SK-N-SH treated with all-trans-retinoic acid at 6 μM for 48 hours (cell line): ENCODE measurements at places on chromosomes 12 and 14.

- no peak for ATAC-seq
Observed at GRCh38 chr12:26399381-26399780, 204.0 kb downstream of the SSPN start.

GRCh38 chr12:114444422-114445279 is 38.7 kb upstream of the TBX5 start:
- ATAC-seq: no peak

- no peak for ATAC-seq
Observed at GRCh38 chr14:25841226-25841625, 756.6 kb downstream of the NOVA1 start.

- ATAC-seq: no peak
Observed at GRCh38 chr14:93969082-93969828, 7.1 kb downstream of the ASB2 start.

DNA sequence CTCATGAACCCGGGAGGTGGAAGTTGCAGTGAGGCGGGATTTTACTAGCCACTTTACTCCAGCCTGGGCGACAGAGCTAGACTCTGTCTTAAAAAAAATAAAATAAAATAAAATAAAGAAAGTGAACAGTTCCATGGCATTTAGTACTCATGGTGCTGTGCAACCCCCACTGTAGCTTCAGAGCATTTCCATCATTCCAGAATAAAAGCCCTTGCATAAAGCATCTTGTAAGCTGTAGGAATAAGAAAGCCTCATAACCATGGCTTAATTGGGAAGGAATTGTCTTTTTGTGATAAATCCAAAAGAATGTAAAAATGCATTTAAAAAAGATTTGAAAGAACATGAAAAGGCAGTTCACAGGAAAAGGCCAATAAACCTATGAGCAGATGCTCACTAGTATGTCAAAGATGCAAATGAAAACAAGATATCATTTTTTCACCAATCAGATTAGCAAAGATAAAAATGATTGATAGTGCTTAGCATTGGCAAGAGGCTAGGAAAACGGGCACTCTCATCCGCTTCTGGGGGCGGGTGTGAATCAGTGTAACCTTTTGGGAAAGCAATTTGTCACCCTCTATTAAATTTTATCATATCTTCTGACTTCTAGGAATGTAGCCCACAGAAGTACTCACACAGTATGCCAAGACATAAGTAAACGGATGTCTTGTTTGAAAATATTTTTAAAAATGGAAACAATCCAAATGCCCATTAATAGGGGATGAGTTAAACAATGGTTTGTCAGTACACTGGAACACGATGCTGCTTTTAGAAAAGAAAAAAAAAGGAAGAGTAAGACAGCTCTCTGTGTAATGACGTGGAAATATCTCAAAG is 46.6 kb downstream of the CFAP251 start:
- ATAC-seq: peak; percentile 86

DNA sequence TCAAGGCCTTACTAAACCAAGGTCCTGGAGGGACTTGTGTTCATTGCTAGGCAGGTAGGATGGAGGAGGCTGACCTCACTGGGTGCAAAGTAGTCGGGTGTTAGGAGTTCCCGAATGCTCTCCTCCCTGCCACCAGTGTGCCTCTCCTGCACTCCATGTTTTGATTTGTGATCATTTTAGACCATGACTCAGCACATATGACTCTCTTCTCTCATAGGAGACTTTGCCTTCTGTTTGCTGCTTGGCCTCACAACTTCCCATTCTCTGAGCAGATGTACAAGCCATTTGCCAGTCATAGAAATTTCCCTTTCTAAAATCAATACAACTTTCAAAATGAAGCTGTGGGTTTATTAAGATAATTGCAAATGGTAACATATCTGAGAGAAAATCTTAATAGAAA is 46.6 kb upstream of the LRIG3 start:
- ATAC-seq: no peak

- ATAC-seq: no peak
Observed at GRCh38 chr12:103583008-103583407, 4.1 kb upstream of the STAB2 start.

DNA sequence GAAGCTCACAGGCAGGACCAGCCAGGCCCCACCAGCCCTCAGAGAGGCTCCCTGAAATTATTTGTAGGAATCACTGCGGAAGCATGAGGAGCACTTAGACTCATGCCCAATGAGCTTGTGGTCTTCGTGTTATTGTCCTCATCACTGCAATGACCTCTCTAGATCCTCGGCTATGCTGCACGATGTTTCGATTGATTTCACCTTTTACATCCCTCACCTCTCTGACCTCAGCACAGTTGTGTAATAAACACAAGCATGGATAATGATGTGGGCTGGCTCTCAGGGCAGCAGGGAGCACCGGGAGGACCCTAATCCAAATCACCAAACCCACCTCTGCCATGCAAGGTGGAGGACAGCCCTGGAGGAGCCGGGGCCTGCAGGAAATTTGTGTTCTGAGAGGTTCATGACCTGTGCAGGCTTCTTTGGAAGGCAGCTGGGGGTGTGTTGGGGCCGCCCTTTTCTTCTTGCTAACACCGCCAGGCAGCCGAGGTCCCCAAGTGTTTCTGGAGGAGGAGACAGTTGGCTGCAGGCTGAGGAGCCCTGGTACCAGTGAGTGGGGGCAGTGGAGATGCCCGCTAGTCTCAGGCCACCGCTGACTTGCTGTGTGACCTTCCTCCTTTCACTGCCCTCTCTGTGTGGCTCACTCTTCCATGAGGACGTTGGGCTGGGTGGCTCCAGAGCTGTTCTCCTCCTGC is 29.5 kb upstream of the EML1 start:
- ATAC-seq: no peak

DNA sequence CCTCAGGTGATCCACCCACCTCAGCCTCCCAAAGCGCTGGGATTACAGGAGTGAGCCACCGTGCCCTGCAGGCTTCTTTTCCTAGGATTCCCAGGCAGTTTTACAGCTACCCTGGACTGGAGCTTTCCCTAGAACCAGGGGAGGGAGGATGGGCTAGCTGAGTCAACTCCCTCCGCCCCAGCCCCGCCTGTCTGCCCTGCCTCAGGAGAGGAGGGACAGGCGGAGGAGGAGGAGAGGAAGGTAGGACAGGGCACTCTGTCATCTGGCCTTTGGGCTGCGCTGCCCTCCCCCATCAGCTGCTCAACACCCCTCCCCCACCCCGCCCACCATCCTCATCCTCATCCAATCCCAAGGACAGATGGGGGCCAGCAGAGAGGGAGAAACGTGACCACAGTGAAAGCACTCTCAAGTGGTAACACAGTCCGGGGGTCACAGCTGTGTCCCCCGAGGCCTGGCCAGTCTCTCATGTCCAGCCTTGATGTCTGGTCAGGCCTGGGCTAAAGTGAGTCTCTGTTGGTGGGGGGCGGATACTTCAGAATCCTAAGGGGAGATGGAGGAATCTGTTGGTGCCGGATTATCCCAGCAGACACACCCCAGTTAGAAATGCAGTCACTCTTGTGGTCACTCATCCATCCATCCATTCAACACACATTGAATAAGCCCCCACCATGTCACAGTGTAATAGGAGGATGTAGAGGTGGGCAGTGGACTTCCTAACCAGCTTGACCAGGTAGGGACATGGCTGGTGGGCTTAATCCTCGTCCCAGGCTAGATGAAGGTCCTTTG is 12.3 kb downstream of the FIGNL2 start:
- ATAC-seq: no peak

- ATAC-seq: no peak
Observed at GRCh38 chr12:107513184-107513583, 172.4 kb upstream of the PWP1 start.

GRCh38 chr12:159156-159782 is 54.7 kb downstream of the SLC6A12 start:
- ATAC-seq: no peak

GRCh38 chr14:67393689-67394088 is 18.3 kb downstream of the PLEK2 start:
- ATAC-seq: no peak
